ENCODE measurements at places on chromosomes 7 and 10.

GRCh38 chr10:86653379-86653778 lies 968 bp upstream of the OPN4 start:
- no peak for DNase-seq

DNA sequence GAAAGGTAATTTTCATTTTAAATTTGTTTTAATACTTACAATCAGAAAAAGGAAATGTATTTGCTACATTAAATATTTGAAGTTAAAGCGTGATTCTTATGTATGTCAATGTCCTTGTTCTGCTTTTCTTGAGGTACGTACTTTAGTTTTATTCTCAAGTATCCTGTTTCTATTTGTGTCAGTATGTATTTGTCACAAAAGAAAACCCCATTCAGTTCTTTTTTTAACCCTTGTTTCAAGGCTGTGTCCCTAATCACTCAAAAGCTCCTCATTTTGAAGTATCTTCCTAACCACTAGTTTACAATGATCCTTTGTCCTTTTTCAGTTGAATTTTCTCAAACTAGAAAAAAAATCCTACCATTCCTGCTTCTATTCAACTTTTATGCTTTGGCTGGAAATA lies 25.2 kb downstream of the NHLRC2 start:
- DNase-seq = no peak

- no peak for DNase-seq
These were observed 200.6 kb downstream of the PTPRN2 start for GRCh38 chr7:158386866-158387545.

DNA sequence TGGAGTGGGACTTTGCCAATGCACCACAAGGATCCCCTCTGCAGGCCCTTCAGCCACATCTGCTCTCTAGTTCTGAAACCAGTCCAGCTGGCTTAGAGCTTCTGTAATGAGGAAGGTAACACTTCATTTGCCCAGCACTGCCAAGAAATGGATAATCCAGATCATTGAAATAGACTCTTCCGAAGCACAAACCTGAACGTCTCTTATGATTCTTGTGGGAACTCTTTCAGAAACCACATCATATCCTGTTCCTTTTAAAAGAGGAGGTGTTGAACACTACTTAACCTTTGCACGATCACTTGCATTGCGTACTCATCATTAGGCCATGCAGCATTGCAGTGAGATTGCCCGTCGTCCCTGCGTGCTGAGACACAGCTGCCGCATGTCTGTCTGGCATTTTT lies 25.8 kb upstream of the PLPP4 start:
- no peak for DNase-seq

DNA sequence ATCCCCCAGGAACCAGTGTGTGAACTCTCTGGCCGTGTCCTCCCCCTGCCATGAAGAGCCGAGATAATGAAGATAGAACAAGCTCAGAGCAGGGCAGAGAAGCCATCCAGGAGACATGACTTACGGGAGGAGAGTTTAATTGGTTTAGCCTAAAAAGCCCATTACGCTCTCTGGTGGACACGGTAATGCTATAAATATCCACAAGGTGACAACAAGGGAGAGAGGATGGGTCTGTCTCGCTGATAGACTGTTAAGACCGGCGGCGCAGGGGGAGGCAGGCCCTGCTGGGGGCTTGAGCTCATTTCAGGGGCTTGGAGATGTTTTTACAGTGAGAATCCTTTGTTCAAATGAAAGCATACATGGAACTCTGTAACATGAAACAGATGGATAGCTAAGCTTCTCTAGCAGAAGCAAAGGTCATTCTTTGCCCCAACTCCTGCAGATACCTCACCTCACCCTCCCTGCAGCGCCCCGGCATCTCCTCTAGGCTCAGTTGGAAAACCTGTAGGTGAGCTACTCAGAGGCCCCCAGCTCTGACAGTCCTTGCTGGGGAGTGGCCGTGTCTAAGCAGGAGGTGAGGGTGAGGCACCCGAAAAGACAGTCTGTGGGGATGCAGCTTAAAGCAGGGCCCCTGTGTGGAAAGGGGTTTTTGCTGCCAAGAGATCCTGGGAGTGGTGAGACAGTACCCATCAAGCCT lies 40.8 kb upstream of the LOXL4 start:
- DNase-seq = no peak

DNA sequence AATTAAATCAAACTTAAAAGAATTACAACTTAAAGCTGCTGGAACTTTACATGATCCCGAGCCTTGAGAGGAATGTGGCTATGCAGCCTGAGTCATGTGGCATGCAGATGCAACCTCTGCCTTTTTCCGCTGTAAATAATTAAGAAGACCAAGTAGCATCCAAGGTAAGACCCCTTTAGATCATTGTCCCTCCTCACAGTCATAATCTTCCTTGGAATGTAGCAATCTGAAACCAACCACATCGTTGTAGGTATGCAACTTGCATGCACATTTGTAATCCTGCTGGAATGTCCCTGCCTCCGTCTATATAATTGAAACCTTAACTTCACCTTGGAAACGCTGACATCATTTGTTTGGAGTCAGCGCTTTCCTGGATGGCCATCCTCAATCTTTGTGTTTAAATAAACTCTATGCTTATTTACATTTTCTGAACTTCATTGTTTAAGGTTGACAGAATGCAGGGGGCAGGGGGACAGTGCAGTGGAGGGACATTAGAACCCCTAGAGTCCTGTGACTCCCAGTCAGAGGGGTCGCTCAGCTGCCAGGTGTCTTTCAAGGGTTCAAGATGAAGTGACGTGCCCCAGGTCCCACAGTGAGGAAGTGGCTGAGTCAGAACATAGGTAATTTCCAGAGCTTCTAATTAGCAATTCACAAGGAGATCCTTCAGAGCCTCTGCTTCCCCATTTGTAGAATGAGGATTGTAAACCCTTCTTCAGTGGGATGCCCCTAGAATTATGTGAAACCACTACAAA lies 110.7 kb downstream of the RALA start:
- DNase-seq = no peak

DNA sequence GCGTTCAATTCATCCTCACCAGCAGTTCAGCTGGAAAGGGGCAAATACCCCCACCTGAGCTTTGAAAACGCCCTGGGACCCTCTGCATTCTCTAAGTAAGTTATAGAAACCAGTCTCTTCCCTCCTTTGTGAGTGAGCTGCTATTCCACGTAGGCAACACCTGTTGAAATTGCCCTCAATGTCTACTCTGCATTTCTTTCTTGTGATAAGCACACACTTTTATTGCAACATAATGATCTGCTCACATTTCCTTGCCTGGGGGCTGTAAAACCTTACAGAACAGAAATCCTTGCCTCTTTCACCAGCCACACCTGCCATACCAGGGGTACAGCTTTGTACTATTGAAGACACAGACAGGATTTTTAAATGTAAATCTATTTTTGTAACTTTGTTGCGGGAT lies 155.8 kb upstream of the LANCL2 start:
- DNase-seq = no peak

- no peak for DNase-seq
These were observed 15.3 kb downstream of the PAX2 start for GRCh38 chr10:100760726-100761125.

DNA sequence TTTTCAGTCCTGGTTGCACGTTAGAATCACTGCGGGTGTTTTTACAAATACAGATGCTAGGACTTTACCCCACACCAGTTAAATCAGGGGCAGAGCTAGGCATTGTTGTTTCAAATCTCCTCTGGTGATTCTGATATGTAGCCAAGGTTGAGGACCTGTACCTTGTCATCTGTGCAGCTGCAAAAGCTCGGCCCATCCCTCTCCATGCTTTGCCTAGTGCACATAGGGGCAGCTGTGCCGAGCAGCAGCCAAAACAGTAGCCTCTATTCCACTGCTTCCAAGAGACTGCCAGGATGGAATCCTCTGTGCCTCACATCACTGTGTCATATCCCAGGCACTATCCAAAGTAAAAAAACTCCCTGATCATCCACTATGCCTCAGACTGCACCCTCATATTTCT lies 181.3 kb downstream of the CDK14 start:
- no peak for DNase-seq

DNA sequence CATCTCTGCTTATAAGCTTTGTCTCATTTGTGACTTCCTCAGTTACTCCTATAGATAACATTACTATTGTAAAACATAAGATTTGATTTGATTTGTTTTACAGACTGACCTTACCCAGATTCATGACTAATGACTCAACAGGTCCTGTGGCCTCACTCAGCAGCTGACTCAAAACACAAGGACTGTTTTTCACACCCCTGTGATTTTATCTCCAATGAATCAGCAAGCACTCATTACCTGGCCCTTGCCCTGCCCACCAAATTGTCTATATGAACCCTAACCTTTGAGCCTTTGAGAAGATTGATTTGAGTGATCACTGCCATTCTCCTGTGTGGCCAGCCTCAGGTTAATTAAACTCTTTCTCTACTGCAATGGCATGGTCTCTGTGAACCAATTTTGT lies 1064.6 kb upstream of the LRRTM3 start:
- no peak for DNase-seq

- no peak for DNase-seq
These were observed 338 bp downstream of the SDK1 start for GRCh38 chr7:3301449-3301731.

DNA sequence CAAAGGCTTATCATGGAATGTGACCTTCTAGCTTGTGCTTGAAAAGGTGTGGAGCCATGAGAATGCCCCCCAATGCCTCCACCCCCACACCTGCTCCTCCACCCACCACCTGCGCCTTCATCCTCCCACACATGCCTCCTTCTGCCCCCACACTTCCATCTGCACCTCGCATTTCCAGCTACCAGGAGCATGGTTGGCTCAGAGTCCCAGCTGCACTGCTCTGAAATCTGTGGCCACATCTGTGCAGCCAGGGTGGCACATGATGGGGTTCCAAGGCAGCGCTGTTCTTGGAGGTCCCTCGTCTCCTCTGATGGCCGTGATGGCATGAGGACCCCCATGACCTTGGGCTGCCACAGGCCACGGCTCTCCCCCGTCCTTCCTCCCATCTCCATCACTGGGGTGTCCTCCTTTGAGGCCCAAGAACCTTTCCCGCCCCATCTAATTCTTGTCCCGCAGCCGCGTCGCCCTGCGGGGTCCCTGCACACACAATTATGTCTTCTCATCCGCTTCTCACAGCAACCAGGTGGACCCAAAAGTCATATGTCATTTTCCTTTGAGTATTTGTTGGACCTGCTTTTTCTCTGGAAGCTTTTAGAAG lies 40.6 kb upstream of the CNPY1 start:
- no peak for DNase-seq

GRCh38 chr7:132511387-132511786 lies 64.9 kb downstream of the PLXNA4 start:
- DNase-seq = no peak

GRCh38 chr10:97851341-97852001 lies 1.8 kb downstream of the GOLGA7B start:
- DNase-seq = no peak

GRCh38 chr7:359766-360361 lies 69.9 kb downstream of the FOXL3 start:
- DNase-seq = no peak

DNA sequence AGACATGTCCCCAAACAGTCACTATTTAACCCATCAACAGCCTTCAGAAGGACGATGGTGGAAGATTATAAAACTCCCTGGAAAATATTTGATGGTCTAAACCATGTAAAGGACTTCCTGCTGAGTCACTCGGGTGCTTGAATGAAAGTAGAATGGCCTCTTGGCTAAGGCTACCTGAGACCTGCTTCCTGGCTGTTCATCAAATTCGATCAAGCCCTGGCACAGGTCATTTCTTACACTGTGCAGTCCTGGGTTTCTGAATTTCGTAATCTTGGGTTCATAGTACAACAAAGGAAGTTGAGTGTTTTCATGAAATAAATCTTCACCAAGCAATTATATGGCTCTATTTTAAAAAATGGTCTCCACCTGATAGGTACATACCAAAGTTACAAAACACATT lies 260.3 kb upstream of the RNF32 start:
- no peak for DNase-seq

- no peak for DNase-seq
These were observed 72.5 kb downstream of the LRRC17 start for GRCh38 chr7:102985176-102985783.

- no peak for DNase-seq
These were observed 1660.3 kb upstream of the LRRTM3 start for GRCh38 chr10:65265451-65265954.

DNA sequence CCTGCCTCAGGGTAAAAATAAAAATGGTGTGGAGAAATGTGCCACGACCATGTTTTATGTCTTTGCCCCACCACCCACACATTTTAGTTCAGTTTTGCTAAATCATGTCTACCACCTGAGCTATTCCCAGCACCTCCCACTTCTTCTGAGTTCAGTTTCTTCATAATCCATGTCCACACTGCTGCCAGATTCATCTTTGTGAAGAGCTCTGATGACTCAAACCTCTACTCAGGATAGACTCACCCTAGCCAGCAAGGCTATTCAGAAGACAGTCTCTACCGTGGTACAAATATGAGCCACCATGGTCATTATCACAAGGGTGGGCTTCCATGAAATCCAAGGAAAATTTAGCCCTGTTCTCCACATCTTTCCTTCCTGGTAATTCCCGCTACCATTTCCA lies 231.1 kb upstream of the PRKCQ start:
- DNase-seq = no peak

DNA sequence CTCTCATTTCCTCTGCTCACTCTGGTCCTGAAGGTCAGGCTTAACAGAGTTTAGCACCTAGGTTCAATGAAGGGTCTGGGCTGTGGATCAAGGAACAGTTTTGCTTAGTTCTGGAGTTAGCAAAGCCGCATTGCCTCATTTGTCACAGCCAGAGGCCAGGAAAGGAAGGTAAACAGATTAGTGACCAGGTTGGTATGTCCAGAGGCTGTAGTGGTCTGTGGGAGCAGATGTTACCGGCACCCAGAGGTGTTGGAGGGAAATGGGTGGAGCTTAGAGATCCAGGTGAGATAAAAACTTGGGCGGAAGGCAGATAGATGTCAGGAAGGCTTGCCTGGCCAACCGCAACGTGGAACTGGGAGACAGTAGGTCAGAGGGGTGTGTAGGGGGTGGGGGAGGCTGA lies 36.6 kb upstream of the ZMIZ2 start:
- DNase-seq = no peak

GRCh38 chr10:92689663-92690210 lies at the start of gene HHEX:
HHEX (plus strand) TSS chr10:92689955; CDS start chr10:92689987, 32 bp downstream.
- DNase-seq = no peak

- no peak for DNase-seq
These were observed 528.9 kb upstream of the FZD8 start for GRCh38 chr10:36170943-36171501.

DNA sequence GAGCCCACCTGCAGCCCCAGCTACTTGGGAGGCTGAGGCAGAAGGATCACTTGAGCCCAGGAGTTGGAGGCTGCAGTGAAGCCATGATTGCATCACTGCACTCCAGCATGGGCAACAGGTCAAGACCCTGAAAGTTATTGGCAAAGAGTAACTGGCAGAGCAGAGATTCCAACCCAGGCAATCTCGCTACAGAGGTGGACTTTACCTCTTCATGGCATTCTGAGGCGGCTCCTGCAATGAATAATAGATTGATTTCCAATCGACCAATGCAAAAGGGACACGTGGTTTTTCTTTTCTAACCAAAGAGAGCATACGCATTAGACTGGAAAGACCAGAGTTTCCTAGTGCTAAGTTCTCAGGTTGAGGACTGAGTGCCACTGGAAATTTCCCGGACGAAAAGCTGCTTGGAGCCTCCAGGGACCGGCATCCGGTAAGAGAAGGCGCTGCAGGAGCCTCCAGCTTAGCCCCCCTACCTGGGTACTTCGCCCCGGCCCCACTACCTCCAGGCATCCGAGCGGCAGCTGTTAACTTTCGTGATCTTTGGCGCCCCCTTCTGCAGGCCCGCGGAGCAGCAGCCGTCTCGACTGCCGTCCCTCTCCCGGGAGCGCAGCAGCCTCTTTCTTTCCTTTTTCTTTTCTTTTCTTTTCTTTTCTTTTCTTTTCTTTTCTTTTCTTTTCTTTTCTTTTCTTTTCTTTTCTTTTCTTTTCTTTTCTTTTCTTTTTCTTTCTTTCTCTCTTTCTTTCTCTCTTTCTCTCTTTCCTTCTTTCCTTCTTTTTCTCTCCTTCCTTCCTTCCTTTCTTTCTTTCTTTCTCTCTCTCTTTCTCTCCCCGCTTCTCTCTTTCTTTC lies 4.1 kb downstream of the MBLAC1 start:
- peak; percentile 83 for DNase-seq
